HEK293T (cell line): ENCODE measurements at places on chromosomes 12 and 14.
A peak's percentile ranks its signal among the peaks of the same experiment; 100 is the strongest.

GRCh38 chr12:51814311-51815088, 34.0 kb downstream of the FIGNL2 start:
- peak; percentile 44 for DNase-seq

- no peak for DNase-seq
These were observed 12.2 kb downstream of the KLC1 start for GRCh38 chr14:103641161-103641560.

- DNase-seq = no peak
These were observed 124.9 kb downstream of the TSPAN9 start for GRCh38 chr12:3202096-3202495.

DNA sequence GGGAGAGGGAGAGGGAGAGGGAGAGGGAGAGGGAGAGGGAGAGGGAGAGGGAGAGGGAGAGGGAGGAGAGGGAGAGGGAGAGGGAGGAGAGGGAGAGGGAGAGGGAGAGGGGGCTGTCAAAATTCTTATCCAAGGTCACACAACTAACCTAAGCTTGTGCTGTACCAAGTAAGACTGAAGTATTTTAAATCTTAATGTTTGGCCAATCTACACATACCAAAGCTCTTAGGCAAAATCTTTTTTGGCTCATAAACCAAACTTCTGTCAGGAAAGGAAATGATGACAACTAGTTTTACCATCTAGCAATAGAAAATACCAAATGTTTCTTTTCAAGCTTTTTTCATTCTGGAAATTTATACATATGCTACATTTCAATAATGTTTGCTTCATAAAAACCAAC, 33.8 kb downstream of the CCDC38 start:
- no peak for DNase-seq

DNA sequence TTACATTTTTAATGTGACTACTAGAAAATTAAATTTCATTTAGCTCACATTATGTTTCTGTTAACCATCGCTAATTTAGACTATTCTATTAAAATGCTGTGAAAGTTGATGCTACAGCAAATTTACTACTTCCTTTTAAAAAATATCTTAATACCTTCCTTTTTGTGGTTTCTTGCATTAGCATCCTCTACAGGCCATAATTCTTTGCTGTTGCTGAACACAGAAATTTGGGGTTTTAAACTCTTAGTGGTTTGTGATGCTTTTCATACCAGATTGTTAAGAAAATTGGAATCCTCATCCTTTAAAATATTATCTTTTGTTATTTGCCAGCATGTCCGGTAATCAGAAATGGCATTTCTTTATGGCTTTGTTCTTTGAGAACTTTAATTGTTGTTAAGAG, 18.1 kb downstream of the WNK1 start:
- no peak for DNase-seq

GRCh38 chr14:74350928-74351323, 2.7 kb downstream of the VRTN start:
- DNase-seq = no peak

DNA sequence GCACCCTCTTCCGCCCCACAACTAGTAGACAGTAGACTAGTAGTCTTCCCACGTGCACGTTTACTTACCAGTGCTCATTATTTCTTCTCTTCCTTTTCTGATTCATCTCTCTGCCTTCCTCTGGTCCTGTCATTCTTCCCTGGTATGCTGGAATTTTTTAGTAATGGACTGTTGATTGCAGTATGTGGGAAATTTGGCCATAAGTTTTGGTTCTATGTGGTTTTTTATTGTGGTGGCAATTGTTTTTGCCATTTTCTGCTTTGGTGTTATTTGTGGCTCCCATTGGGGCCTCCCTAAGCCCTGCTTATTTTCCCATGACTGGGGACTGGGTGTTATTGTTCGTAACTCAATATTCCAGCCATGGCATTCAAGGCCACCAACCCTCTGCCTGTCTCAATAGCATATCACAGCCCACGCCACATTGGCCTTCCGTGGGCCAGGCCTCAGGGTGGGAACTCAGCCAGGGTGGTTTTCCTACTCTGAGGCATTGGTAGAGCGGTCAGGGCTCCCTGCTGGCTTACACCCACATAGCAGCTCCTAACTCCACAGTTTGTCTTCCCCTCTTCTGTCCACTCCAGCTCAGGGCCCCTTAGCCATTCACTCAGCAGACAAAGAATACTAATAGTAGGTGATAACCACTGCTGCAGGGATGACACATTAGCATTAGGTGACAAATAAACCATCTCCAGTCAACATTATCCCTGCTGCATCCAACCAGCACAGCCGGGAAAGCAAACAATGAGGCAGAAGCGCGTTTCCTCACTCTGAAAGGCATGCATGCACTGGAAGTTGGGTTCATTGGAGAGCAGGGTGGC, 321.5 kb downstream of the CACNA1C start:
- no peak for DNase-seq

DNA sequence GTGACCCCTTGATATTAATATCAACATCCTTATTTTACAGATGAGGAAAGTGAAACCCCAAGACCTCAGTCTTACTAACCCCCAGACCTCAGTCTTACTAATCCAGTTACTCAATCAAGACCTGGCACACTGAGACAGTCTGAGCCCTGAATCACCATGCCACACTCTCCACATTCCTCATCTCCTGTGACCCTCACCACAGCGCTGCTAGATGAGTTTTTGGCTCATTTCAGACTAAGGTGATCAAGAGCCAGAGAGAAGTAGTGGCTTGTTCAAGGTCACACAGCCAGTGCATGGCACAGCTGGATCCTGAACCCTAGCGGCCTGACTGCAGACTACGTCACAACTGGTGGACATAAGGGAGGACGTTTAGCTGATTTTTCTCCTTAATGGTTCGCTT, 579.2 kb downstream of the BCL11B start:
- DNase-seq = no peak

DNA sequence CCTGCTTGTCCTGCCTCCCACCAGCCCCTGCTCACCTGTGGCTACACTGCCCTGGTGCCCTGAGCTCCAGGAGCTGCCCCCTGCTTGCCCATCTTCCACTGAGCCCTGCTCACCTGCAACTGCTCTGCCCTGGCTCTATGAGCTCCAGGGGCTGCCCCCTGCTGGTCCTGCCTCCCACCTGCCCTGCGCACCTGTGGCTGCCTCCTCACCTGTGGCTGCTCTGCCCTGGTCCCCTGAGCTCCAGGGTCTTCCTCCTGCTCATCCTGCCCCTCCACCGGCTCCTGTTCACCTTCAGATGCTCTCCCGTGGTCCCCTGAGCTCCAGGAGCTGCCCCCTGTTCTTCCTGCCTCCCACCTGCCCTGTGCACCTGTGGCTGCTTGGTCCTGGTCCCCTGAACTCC, 247.6 kb downstream of the TMEM121 start:
- no peak for DNase-seq

- no peak for DNase-seq
These were observed 54.2 kb downstream of the C12orf42 start for GRCh38 chr12:103441437-103442181.

DNA sequence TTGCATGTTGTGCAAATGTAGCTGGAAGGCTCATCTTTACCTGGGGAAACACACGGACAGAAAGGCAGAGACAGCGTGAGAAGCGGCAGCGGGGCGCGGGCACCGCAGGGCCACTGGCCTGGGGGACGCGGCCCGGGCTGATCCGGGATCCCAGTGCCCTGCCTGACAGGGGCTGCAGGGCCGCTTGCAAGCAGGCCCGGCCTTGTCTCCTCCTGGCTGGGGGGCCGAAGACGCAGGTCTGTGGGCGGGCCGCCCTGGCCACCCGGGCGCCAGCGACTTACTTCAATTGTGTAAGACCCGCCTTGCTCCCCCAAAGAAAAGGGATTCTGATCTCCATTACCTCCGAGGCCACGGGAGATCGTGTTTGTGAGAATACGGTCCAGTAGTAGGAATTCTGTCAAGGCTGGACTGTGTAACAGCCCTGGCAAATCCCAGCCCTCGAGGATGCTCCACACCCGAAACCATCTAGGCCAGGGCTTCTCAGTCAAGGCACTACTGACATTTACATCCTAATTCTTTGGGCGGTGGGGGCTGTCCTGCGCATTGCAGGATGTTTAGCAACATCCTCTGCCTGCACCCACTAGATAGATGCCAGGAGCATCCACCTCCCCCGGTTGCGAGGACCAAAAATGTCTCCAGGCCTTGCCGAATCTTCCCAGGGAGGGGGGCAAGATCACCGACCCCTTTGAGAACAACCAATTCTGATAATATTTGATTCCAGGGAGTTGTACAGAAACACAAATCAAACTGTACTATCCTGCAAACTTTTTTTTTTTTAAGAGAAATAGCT, 95.6 kb downstream of the BCL11B start:
- DNase-seq = no peak

DNA sequence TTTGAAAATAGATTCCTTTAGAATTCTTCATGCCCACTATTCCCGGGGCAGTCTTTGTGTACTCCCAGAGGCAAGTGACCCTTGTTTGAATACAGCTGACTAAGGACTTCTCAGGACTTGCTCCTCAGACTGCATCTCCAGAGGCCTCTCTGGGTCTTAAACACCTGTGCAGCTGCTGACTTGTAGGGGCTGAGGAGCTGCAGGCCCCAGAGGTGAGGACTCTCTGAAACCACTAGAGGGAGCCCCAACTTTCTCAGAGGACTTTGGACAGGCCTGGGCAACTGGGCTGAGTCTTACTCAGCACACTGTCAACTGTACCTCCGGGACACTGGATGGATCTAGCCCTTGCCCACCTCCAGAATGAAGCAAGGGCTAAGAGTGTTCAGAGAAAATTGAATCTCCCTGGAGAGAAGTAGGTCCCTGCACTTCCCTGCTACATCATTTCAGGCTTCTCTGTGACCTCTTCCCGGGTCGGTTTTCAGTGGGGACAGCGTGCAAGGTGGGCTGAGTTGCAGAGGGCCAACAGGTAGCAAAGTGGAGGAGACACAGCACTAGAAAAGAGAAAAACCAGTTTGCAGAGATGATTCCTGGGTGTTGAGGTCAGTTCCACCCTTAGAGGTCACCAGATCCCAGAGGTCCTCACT, 164.6 kb downstream of the TMEM117 start:
- peak; percentile 70 for DNase-seq
